ENCODE measurements at places on chromosomes 12 and 14. TPM values are rescaled to one million over a fixed set of nuclear protein-coding genes. Genes with fewer than 3 reads are reported as not detected.

DNA sequence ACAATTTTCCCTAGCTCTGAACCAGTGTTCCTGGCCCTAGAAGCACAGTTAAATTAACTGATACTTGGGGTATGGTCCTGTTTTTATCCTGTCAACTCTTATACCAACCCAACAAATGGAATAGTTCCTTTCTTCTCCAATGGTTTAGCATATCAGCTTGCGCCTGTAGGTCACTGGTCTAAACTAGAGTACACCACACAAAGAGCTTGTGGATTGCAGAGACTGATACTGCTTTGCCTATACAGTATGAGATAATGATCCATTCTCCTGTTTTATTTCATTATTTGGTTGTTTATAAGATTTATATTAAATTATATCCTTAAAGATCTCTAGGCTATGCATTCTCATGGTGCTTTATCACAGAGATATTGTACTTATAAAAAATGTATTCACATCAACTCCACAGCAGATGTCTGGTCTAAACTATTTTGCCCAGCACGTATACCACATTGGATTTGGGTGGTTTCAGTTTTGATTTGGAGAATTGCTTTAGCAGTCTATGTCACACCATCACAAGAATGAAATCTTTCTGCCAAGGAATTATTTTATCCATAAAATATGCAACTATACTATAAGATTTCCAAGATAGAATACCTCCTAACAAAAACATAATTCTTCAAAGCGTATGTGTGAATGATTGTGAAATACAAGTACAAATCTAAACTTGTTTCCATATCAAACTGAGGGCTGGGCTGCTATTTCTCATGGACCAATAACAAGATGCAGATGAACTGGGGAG, 142.1 kb downstream of the SLC16A7 start:
- DNase-seq: no peak

TOX4 gene
- total RNA-seq: 64.7 TPM

AQP6 gene
- total RNA-seq: 0.09 TPM

FOXN4 gene
- 0.29 TPM for total RNA-seq

AMIGO2 gene
- 8.6 TPM for total RNA-seq

GRCh38 chr14:80404413-80404812, 193.1 kb upstream of the DIO2 start:
- DNase-seq: peak; percentile 51

WDHD1 gene
- 93.7 TPM for total RNA-seq

DNA sequence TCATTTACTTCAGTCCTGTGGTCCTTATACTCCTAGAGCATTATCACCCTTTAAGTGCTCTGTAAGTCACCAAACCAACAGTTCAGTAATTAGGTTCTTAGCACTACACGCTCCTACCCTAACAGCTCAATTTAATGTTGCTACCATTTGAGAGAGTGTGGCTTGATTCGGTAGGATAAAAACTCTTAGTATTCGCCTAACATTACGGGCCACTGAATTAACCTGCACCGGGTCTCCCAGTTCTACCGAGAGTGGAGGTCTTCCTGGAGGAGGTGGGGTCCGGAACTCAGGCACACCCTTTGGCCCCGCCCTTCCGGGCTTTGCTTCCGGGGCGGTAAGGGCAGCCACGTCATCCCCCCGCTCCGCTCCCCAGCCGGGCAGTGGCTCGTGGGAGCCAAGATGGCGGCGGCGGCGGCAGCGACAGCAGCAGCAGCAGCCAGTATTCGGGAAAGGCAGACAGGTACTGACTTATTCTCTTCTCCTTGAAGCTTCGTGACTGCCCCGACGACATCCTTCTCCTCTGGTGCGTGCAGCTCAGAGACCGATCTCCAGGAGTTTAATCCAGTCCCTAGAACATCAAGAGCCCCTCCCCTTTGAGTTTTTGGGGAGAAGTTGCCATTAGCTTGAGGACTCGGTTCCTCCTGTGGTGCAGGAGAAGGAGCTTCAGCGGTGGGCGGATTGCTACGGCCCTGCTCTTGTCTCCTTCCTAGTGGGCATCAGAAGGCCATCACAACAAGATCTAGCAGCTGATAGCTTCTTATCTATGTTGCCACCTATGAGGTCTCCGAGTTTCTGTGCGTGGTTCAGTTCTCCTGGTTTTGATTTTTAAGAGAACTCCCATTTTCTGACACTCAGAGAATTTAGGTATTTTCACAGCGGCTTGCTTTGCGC, at the start of gene SCFD1:
Gene SCFD1 (plus strand): TSS at position 380 of the 891 bp plus-strand sequence. CDS start 20 bp downstream, at position 400.
- DNase-seq: peak; percentile 97

TMEM179 gene
- total RNA-seq: 11.4 TPM

DNA sequence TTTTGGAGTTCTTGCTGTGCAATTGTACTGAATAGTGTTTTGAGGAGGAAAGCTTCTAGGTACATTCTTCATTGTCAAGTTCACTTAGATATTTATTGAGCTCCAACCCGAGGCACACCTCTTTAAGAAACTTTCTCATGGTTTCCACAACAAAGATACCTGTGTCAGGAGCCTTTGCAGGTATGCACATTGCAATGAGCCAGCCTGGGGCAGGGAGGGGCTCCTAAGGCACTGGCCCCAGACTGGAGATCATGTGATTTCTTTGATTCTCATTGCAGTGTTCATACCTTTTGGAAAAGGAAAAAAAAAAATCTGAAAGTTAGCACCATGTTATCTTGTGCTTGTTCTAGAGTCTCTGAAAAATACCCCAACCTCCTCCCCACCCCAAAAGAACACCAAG, 80.3 kb downstream of the PRMT8 start:
- DNase-seq: no peak

DNA sequence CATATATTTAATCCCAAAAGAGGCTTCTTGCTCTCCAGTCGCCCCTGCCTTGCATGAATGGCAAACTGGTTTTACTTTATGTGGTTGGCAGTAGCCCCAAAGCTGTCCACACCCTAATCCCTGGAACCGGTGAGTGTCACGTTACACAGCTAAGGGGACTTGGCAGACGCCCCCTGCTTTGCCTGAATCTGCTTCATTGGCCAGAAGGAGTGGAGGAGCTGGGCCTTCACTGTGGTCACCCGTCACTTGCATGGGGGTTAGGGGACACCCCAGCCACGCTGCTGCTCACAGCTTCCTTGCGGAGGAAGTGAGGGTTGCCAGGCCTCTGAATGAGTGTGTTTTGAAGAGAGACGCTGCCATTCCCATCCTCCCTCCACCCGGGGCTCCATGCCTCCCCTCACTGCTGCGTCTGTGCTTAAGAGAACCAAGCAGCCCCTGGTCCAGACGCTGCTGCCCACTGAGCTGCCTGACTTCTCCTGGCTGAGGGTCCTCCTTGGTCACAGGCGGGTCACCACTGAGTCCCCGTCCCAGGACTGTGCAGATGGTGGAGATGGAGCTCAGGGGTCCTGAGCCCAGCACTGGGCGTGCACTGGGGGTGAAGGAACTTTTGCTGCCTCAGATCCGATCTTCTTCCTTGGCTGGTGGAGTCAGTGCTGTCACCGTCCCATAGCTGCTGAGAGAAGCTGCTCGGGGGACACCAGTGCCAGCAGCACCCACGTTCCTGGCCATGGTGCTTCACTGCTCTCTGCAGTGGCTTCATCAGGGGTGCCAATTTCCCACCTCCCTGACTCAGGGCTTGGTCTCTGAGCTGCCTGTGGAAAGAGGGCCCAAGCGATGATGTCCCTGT, 39.8 kb downstream of the GALNT9 start:
- no peak for DNase-seq

C14orf39 gene
- 1.8 TPM for total RNA-seq

DNA sequence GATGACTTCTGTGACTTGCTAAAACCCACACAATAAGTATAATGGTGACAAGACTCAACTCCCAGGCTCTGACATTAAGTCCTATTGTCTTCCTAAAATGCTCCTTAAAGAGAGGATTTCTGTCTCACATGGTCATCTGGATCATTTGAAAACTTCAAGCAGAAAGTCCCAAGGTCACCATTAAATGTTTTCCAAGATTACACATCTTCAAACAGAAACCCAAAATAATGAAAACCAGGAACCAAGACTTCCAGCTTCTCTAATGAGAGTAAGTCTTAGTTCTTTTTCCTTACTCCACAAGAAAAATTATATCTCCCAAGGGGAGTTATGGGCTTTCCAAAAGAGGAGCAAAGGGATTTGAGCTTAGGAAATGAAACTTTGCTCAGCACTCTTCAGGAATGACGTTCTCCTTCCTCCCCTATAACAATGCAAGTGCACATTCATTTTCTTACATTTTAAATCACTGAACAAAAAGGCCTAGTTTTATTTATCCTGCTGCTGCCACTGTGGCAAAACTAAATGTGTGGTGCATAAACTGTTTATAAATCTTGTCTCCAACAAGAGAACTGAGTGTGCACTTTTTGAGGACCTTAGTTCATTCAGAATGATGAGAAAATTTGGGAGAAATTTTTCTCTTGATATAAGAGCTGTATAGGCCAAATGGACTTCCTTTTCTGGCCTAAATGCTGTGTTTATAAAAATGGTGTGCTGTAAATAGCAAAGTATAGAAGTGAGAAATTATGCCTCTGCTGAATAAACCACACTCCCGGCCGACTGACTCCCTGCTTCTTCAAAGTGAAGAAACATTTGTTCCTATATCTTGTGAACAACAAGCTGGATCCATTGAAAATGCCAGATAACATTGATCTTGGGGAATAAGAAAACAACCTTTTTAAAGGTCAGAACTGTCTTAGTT, 148.4 kb upstream of the PLEKHG7 start:
- DNase-seq: no peak

GLI1 gene
- 25.8 TPM for total RNA-seq

GRCh38 chr14:60353420-60353819, 104.4 kb downstream of the PPM1A start:
- no peak for DNase-seq

NRXN3 gene
- total RNA-seq: 1.5 TPM

DNA sequence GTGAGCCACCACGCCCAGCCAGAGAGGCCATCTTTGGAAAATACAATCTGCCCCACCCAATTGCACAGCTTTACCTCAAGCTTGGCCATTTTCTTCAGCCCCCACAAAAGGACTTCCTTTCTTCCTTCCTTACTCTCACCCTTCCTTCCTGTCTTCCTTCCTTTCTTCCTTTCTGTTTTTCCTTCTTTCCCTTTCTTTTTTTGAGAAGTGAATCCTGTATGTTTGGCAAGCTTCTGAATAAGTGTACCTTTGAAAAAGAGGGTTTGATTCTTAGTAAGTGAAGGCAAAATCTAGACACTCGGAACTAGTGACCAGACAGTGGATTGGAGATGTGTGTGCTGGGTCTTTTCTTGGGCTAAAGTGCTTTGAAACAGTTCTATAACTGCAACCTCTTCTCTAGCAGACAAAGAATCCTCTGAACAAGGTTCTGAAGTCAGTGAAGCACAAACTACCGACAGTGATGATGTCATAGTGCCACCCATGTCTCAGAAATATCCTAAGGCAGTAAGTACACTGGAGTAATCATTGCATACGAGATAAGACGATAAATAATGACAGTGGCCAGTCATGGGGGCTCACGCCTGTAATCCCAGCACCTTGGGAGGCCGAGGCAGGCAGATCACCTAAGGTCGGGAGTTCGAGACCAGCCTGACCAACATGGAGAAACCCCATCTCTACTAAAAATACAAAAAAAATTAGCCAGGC, 49.5 kb downstream of the SUPT16H start:
- no peak for DNase-seq

SLC11A2 gene
- 45.6 TPM for total RNA-seq

DNA sequence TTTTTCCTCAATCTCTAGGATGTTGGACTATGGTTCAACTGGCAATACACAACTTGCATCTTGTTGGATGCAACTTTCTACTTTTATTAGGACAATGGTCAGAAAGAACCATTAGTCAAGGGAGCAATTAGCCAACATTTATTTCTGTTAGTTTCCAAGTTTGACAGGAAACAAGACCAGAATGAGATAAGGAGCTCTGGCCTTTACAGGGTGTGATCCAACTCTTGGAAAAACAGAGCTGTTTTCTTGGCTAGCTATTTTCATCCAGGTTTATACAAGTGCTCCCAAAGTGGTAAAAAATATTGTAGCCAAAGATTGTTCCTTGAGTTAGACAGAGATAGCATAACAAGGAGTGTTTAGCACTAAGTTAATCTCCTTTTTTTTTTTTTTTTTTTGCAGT, 3.9 kb upstream of the SYNE2 start:
- no peak for DNase-seq

- no peak for DNase-seq
Observed at GRCh38 chr12:124847113-124848074, 16.3 kb downstream of the SCARB1 start.

- peak; percentile 59 for DNase-seq
Observed at GRCh38 chr12:57764662-57765002, 2.2 kb downstream of the CYP27B1 start.

GRCh38 chr14:87233266-87233665, 759.7 kb downstream of the GALC start:
- peak; percentile 36 for DNase-seq

DNA sequence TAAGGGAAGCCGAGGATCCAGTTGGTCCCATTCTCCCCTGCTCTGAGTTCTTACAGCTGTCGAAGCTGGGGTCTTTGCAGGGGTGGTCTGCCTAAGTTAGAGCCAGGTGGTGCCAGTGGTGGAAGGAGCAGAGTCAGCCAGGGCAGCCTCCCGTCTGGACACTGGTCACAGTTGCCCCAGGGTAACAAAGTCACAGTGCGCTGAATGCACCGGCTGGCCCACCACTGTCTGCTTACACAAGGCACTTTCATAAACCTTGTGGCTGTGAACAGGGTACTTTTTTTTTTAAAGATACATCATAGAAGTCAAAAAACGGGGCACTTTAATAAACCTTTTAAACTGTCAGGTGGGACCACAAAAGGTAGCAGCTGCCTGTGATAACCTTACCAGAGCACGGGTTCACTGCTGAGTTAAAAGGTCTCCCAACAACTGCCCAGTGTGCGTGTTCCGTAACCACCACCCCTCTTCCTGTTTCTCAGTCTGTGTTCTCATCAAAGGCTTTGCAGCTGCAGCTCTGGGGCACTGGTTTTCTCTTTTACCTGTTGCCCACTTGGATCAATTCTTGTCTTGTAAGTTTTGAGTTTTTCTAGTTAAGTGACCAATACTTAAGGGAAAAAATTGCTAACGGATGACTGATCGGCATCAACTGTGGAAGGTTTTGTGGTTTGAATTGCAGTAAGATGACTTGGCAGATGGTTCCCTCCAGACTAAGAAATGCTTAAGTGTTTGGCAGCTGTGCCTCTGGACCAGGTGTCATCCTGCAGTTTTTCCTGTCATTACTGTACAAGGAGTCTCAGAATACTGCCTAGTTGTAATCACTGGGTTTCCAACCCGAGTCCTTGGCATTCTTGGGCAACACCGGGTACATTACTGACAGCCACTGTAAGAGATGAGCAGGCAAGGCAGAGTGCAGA, 55.9 kb downstream of the DYNC1H1 start:
- DNase-seq: no peak

APOF gene
- total RNA-seq: not detected

PTCSC3 gene
- not detected for total RNA-seq

TSPAN19 gene
- not detected for total RNA-seq

DNA sequence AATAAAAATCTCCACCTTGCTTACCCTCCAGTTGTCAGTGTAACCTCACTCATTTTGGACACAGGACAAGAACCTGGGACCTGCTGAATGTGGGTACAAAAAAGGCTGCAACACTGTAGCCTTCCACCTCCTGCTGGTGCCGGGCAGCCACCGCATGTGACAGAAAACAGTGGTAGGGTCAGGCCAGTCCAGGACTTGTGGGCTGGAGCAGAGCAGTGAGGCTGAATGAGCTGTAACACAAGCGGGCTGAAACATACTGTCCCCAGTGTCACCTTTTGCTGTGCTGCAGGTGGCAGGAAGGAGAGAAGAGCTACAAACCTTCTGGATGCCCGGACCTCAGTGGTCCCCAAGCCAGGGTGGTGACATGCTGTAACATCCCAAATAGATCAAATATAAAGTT, 465.4 kb upstream of the FOXG1 start:
- peak; percentile 41 for DNase-seq

- no peak for DNase-seq
Observed at GRCh38 chr12:117807355-117807754, 161.4 kb downstream of the KSR2 start.

- DNase-seq: peak; percentile 62
Observed at GRCh38 chr14:102323102-102323501, 3.6 kb downstream of the ZNF839 start.
